Stimulated activated CD4-positive, alpha-beta T cell treated with anti-CD3 and anti-CD28 coated beads, Interleukin-2, amount 100 ng/mL, for 24 hours (primary cell): ENCODE measurements at places on chromosomes 2 and 18.

- no peak for DNase-seq
Observed at GRCh38 chr2:119707117-119708087, 28.4 kb downstream of the TMEM177 start.

DNA sequence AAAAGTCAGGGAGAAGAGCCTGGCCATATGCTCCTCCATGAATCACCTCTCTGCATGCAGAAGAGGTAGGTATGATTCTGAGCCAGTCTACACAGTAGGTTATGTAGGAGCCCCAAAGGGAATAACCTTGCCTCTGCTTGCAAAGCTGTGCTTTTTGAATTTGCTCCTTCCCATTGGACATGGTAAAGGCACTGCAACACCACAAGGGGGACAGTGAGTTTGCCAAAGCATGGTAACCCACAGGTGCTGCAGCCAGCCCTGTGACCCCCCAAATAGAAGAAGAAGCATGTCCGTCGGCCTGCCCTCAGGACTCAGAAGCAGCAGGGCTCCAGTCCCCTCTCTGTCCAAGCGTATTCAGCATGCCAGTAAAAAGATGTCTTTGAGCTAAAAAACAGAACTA is 51.0 kb upstream of the BCL2L11 start:
- DNase-seq, result no peak

DNA sequence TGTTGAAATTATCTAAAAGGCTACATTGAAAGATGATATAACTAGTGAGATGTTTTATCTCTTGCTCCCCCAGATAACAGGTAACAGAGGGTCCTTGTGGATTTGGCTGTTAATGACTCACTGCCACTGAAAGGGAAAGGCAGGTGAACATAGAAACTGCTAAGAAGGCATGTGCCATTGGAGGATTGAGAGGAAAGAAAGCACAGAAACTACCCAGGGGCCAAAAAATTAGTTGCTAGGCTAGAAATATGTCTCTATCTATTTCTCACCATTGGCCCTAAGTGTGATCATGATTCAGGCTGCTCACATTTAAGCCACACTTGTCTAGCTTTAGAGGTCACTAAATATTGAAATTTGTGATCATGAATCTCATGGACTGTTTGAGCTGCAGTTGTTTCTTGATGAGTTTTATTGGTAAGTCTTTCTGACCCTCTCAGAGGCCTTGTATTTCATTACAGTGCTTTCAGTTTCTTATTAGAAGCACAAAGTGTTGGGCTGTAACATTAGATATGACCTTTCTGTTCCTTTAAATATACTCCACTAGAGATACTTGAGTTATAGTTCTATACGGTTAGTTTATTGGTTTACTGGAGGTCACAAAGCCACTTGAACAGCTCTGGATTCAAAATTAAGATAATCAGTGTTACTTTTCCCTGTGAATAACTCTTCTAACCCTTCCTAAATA is 26.2 kb downstream of the NAB1 start:
- no peak for DNase-seq

DNA sequence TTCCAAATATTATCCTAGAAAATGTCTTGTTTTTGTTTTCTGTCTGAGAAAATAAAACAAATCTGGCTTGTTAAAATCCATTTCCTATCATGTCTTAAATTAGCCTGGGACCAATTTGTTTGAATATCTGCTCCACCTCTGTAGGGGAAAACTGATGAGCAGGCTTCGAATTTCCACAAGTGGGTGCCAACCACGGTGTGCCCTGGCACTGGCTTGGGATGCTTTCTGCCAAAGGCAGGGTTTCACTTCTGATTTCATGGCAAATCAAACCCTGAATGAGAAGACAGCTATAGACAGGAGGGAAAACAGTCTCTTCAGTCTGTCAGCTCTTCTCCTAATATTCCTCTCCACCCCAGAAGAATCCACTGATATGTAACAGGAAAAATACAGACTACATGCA is 33.7 kb upstream of the STAT4 start:
- DNase-seq, result no peak

GRCh38 chr2:221285148-221285547 is 287.0 kb downstream of the EPHA4 start:
- no peak for DNase-seq

DNA sequence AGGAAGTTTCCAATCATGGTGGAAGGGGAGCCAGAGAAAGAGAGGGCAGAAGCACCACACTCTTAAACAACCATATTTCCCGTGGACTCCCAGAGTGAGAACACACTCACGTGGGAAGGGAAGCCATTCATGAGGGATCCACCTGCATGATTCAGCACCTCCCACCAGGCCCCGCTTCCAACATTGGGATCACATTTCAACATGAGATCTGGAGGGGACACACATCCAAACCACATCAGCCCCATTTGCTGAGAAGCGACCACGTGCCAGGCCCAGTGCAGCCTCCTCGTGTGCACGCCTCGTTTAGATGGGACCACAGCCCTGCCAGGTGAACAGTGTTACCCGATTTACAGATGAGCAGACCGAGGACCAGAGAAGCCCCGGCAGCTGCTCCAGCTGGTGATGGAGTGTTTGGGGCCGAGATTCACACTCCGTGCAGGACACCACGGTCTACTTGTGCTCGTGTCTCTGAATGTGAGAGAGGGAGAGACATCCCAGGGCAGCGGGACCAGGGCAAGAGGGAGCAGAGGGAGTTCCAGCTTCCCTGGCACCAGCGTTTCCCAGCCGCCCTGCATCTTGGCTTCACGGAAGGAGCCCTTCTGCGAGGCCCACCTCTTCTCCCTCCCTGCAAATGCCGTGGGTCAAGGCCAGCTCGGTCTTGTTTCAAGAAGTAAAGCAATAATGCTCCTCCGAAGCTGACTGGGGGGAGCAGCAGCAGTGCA is 76.9 kb upstream of the ODC1 start:
- DNase-seq, result no peak

GRCh38 chr2:42085706-42086487 is 38.1 kb downstream of the PKDCC start:
- DNase-seq, result no peak

GRCh38 chr2:168458139-168458538 is 2.1 kb downstream of the CERS6 start:
- no peak for DNase-seq

DNA sequence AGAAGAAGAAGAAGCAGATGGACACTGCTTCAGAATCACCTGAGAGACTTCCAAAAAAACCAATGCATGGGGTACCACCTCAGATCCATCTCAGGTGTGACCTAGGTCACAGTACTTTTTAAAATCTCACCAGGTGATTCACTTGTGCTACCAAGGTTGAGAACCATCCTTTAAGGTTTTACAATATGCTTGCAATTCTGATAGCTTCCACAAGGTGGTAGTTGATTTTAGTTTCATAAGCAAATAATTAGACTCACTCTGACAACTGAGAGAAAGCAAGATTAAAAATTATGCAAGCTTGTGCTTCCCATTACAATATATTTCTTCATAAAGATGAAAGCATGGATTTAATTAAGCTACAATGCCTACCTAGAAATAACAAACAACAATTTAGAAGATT is 355.1 kb downstream of the EN1 start:
- DNase-seq, result no peak

- DNase-seq, result no peak
Observed at GRCh38 chr2:5562426-5562825, 129.8 kb upstream of the SOX11 start.

GRCh38 chr18:62957885-62958472 is 242.6 kb downstream of the PHLPP1 start:
- DNase-seq, result peak; percentile 45

DNA sequence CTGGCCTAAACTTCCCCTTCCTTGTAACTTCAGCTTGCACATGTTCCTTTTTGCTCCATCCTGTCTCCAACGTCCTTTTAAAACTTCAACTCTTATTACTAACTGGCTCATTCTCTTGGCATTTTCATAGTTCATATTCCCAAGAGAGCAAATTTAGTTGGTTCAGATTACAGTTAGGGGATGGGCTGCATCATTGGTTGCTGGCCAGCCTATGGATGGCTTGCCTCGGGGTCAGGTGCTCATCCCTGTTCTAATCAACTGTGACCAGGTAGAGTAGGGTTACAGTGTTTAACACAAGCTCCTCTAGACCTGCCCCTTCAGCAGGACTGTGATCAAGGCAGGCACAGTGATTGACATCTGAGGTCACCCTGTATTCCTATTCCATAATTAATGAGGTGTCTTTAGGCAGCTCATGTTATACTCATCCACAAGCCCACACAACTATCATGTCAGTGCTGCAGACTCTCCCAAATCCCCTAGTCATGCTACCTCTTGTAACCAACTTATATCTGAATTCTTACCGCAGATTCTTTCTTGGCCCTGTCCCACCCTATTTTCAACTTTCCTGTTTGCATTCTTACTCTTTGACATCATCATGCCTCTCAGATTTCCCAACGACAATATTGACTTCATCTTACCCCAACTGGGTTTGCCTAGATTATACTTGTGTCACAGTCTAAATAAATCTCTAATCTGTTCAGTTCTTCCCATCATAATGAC is 293.3 kb downstream of the MTX2 start:
- no peak for DNase-seq

GRCh38 chr2:26597197-26597596 is 44.0 kb downstream of the CIB4 start:
- DNase-seq, result no peak

DNA sequence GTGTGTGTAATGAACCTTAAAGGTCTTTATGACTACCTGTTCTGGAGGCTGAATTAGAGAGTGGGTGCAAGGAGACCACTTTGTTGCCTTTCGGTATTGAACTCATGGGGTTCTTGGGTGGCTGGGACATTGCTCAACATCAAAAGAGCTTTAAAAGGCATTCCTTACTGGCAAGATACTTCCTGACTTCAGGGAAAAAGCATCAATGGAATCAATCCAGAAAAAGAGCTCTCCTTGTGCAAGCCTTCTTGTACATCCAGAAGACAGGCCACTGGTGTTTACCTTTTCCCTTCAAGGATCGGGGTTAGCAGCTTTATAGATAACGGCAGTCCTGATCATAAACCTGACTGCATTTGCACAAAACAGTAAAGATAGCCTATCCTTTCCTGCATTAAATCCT is 9.5 kb downstream of the PNO1 start:
- no peak for DNase-seq

- no peak for DNase-seq
Observed at GRCh38 chr2:127377262-127377661, 10.5 kb downstream of the MAP3K2 start.

- DNase-seq, result no peak
Observed at GRCh38 chr2:195121341-195121740, 535.7 kb upstream of the SLC39A10 start.

- no peak for DNase-seq
Observed at GRCh38 chr2:25089605-25090315, 47.9 kb downstream of the EFR3B start.

DNA sequence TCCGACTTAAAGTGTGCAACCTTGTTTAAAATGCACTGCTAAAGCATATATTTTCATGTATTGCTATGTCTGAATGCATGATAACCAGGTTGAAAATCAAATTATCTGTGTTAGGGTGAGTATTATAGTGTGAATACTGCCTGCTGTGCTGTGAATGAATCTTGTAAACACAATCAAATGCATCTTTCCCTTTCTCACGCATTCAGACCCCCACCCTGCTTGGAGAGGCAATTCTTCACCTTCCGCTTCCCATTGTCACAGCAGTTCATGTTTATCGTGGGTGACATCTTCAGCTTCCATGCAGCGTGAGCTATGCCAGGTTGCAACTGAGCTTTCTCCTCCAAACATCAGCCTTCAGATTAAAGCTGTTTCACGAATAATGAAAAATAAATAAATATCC is 418.0 kb downstream of the MEIS1 start:
- no peak for DNase-seq

DNA sequence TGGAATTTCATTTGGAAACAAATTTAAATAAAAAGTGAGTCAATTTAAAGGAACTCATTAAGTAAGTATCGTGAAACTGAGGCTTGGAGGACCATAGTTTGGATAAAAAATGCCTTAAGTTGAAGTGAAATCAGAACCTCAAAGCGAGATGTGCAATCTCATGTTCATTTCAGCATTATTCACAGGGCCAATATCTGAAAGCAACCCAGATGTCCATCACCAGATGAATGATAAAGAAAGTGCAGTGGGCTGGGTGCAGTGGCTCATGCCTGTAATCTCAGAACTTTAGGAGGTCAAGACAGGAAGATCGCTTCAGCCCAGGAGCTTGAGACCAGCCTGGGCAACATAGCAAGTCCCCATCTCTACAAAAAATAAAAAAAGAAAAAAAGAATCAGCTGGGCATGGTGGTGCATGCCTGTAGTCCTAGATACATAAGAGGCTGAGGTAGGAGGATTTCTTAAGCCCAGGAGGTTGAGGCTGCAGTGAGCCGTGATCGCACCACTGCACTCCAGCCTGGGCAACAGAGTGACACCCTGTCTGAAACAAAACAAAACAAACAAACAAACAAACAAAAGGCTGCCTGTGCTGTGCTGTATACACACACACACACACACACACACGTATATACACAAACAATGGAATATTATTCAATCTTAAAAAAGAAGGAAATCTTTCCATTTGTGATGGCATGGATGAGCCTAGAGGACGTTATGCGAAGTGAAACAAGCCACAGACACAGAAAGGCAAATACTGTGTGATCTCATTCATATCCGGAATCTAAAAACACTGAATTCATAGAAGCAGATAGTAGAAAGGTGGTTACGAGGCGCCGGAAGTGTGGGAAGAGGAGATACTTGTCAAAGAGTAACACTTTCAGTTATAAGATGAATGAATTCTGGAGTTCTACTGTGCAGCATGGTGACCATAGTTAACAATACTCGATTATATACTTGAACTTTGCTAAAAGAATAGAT is 14.5 kb downstream of the SH3RF3 start:
- peak; percentile 72 for DNase-seq

- no peak for DNase-seq
Observed at GRCh38 chr2:172926785-172927640, 148.6 kb upstream of the MAP3K20 start.

- DNase-seq, result no peak
Observed at GRCh38 chr18:11745521-11745920, 56.5 kb downstream of the GNAL start.

DNA sequence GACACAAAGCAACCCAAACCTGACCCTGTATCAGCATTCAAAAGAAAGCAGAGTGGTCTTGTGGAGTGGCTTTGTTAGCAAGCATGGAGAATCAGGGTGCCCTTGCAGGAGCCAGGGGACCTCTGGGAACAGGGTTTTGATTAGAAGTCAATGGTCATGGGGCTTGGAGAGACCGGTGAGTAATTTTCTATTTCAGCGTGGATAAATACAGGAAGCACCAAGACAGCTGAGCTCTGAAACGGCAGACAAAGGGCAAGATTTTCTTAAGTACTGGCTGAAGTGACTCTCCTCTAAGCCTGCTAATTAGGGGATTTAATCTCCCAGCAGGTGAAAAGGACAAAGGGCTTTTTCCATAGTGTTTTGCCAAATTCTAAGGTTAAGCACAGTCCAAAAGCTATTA is 78.0 kb upstream of the GAREM1 start:
- DNase-seq, result no peak
